GM12878 (cell line): ENCODE measurements at places on chromosomes 6 and 20.

- no peak for DNase-seq
These were observed 26.1 kb downstream of the CEP57L1 start for GRCh38 chr6:109121411-109121810.

DNA sequence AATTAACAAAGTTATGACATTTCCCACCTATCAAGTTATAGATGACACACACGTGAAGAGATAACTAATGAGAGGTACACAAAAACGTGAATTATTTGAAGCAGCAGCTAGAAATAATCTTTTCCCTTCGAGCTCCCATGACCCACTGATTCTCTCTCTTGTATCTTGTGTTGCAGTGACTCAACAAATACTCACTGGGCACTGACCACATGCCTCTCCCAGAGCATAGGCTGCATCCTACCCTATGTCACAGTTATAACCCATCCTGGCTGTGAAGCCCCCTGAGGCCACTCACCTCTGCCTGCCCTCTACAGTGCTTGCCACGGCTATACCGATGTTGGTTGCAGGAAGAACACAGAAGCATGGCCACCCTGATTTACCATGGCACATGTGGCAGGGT, 91.8 kb downstream of the INSM1 start:
- no peak for DNase-seq

GRCh38 chr6:29924287-29924686, 18.0 kb upstream of the HLA-A start:
- no peak for DNase-seq

DNA sequence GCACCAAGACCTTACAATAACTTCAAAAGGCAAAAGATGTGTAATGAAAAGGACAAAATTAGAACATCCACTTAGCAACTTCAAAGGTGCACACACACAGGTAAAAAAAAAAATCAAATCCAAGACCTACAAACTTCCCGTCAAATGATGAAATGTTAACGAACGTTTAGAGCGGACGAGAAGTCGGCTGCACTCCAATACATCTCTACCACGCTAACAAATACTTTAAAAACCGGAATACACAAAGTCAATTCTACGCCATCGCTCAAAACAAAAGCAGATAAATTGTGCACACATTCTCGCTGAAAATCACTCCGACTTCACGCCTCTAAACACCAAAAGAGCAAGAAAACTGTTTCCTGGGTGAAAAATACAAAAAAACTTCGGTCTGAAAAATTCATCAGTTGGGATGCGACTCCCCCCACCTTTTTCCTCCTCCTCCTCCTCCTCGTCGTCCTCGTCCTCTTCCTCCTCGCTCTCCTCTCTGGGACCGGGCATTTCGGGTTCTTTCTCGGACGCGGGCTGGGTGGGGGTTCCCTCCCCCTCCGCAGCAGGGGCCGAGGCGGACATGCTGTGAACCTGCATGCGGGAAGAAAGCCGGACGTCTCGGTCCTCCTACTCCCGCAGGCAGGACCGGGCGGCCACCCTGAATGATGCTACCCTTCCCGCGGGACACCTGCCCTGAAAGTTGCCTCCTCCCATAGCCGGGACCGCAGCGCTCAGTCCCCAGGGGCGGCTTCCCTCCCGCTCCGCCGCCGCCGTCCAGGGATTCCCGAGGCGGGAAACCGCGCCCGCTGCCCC, 712 bp downstream of the DEK start:
- no peak for DNase-seq

GRCh38 chr6:79425589-79426311, 111.5 kb downstream of the LCA5 start:
- no peak for DNase-seq

- no peak for DNase-seq
These were observed 297.6 kb downstream of the CDH26 start for GRCh38 chr20:60255866-60256265.

GRCh38 chr6:10312445-10312844, 102.4 kb downstream of the TFAP2A start:
- no peak for DNase-seq

- DNase-seq = no peak
These were observed 3.1 kb downstream of the STK4 start for GRCh38 chr20:44969300-44969894.

GRCh38 chr6:129251669-129252376, 368.9 kb downstream of the LAMA2 start:
- DNase-seq = peak; percentile 17
